ENCODE measurements at places on chromosomes 5 and 9.

- DNase-seq, result no peak
Measured at GRCh38 chr5:53815471-53815870, 255.0 kb downstream of the NDUFS4 start.

DNA sequence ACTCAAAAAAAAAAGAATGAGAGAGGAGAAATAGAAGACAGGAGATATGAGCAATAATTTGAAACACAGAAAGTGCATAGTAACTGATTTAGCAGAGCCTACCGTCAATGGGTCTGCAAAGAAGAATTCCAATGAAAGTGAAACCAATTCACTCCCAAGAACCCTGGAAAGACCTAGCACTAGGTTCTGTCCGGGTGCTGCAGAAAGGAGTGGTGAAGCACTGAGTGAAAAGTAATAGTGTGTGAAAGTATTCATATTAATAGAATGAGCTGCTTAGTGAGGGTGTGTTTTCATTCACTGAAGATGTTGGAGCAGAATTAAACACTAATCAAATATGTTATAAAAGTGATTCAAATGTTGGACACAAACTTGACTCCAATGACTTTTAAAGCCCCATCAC lies 51.3 kb upstream of the SLC30A5 start:
- no peak for DNase-seq

GRCh38 chr9:79020276-79020675 lies 551.5 kb upstream of the TLE4 start:
- no peak for DNase-seq

GRCh38 chr9:7153566-7153965 lies 395.8 kb downstream of the KDM4C start:
- DNase-seq, result no peak

DNA sequence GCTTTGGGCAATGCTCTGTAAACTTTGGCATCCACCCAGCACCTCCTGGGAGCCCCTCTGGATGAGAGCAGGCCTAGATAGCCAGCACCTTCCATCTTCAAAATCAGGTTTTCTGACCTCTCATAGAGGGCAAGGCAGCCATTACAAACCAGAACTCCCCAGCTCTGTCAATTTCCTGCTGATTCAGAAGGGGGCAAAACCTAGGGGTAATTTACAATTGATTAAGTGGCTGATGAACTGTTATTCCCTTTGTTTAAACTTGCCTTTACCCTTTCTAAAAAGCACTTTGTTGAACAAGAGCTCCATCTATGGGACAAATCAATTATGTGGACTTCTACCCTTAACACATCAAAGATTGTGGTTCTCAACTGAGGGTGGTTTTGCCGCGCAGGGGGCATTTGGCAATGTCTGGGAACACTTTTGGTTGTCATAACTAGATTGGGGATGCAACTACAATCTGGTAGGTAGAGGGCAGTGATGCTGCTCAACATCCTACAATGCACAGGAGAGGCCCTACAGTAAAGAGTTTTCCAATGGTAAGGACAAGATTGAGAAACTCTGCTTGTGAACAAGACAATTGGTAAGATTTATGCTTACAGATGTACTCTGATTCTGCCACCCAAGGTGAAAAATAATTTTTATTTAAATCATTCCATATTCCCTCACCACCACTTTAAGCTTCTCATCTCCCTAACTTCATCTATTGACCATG lies 184.1 kb downstream of the MARCHF11 start:
- no peak for DNase-seq

DNA sequence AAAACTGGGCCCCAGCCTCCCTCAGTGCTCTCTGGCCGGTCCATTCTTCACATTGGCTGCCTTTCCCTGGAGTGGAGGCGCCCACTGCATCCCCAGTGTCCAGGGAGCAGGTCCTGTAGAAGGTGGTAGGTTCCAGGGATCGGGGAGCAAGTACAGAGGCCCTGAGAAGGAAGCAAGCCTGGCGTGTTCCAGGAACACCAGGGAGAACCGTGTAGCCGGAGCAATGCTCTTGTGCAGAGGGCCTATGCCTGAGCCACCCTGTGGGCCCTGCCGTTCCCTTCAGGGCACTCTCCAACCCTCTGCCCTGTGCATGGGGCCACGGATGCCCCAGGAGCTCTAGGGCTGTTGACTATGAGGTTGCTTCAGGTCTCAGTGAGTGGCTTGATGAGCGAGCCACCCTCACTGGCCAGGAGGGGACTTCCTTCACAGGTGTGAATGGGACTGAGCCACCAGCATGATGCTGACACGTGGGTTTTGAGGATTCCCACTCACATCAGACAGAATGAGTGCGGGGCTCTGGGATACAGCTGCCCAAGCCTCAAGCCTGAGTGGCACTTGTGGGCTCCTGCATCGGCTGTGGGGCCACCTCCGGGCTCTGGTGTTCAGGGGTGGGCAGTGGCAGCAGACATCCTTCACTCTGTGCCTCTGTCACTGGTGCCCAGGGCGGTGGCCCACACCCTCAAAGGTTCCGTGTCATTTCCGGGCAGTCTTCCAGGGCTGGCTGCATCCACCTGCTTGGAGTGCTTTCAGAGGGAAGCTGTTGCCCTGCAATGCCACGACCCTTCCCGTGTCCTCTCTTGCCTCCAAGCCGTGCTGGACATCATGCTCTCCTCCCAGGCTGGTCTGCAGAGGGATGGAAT lies 54.4 kb downstream of the ADAMTS2 start:
- DNase-seq, result no peak

GRCh38 chr5:142657446-142657845 lies 28.4 kb downstream of the FGF1 start:
- no peak for DNase-seq

- no peak for DNase-seq
Measured at GRCh38 chr5:157214415-157214814, 33.8 kb downstream of the ITK start.

DNA sequence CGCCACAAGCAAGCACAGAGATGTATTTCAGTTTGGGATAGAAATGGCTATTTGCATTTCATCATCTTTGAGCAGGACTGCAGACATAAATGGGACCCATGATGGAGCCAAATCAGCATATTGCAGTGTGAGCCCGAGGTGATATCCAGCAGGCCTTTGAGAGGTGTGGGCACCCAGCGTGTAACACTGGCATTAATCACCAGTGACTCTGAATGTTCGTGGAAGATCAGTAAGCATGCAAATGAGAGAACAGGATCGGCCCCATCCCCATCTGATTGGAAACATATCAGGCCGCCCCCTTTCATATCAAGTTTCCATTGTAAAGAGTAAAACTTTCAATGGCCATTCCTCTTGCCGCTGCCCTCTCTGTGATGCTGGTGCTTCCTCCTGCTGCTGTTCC lies 84.0 kb downstream of the GTF3C4 start:
- DNase-seq, result no peak

GRCh38 chr9:13383216-13383615 lies 103.7 kb upstream of the MPDZ start:
- DNase-seq, result no peak

Data from effector memory CD8-positive, alpha-beta T cell (primary cell).